Effector memory CD4-positive, alpha-beta T cell (primary cell): ENCODE measurements at places on chromosomes 3 and 15.
A peak's percentile ranks its signal among the peaks of the same experiment; 100 is the strongest.

- no peak overlapping the region for H3K4me3 ChIP-seq
- H3K27ac ChIP-seq, result no peak overlapping the region
Measured at GRCh38 chr3:34312684-34313083, 514.3 kb downstream of the PDCD6IP start.

GRCh38 chr15:33639051-33639450 is 328.3 kb downstream of the RYR3 start:
- no peaks in the 10 kb centered on the region for H3K27me3 ChIP-seq
- DNase-seq, result no peak
- no peak overlapping the region for H3K4me3 ChIP-seq
- H3K27ac ChIP-seq, result no peak overlapping the region
- no peaks in the 10 kb centered on the region for H3K4me1 ChIP-seq

DNA sequence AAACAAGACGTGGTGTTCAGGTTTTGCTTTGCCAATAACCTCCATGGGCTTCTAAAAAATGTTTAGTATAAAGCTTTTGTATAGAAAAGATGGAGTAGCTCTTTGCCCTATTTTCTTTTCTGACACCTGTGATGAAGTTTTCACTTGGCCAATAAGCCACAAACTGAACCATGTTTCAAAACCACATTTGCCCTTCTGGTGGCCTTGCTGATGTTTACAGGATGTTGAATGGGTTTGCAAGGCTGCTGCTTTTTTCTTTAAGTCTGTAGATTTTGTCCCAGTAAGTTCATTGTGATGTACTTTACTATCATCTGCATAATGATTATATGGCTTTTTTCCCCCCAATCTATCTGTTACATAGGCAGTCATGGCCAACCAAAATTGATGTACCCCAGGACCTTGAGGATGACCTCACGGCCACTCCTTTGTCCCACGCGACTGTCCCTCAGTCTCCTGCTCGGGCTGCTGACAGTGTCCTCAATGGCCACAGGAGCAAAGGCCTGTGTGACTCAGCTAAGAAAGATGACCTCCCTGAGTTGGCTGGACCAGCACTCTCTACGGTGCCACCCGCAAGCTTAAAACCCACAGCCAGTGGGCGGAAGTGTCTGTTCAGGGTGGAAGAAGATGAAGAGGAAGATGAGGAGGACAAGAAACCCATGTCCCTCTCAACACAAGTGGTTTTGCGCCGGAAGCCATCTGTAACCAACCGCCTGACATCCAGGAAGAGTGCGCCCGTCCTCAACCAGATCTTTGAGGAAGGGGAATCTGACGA is 60.8 kb downstream of the SNRK start:
- H3K36me3 ChIP-seq, result peaks cover 52% of the 10 kb centered on the region
- DNase-seq, result peak; percentile 37
- H3K27me3 ChIP-seq, result no peaks in the 10 kb centered on the region
- H3K27ac ChIP-seq, result peak overlapping the region; percentile 57

DNA sequence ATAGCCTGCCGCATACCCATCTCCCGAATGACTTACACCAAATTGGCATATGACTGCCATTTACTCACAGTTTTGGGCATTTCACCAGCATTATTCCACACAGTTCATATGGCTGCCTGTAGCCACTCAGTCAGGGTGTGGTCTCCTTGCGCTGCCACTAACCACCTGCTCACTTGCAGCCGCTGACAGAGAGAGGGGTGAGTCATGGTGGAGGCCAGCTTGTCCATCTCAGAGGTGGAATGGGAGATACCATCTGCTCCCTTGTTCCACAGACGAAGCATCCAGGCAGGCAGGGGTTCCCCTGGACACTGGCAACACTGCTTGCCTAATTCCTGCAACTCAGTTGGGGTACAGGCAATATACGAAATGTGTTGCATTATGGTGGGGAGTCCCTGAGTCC is 15.6 kb downstream of the CCRL2 start:
- H3K27ac ChIP-seq, result no peak overlapping the region
- no peak for DNase-seq
- H3K4me1 ChIP-seq, result no peaks in the 10 kb centered on the region
- no peaks in the 10 kb centered on the region for H3K36me3 ChIP-seq
- H3K4me3 ChIP-seq, result no peak overlapping the region

DNA sequence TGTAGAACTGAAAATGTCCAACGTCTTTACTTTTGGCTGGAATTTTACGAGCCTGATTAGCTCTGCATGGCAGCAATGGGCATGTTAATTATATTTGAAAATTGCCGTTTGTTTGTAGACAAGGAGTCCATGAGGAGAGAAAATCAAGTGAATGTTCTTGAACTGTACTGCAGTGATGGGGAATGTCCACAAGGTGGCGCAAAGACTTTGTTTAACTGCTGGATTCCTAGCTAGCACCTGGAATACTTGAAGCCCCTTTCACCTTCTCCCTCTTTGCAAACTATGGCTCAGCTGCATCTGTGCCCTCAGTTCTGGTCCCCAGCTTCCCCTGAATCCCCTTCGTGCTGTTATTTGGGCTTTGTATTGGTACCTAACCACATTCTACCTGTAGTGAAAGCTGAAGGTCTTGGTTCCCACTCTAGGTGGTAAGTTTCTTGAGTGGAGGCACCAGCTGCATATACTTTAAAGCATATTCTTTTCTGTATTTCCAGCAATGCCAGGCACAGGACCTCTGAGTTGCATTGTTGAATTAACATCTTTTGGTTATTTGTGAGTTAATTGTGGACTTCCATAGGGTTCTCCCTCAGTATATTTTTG is 25.3 kb downstream of the EXOG start:
- H3K4me3 ChIP-seq, result no peak overlapping the region
- no peak for DNase-seq
- H3K27ac ChIP-seq, result no peak overlapping the region
- no peaks in the 10 kb centered on the region for H3K27me3 ChIP-seq
- peaks cover 16% of the 10 kb centered on the region for H3K4me1 ChIP-seq

DNA sequence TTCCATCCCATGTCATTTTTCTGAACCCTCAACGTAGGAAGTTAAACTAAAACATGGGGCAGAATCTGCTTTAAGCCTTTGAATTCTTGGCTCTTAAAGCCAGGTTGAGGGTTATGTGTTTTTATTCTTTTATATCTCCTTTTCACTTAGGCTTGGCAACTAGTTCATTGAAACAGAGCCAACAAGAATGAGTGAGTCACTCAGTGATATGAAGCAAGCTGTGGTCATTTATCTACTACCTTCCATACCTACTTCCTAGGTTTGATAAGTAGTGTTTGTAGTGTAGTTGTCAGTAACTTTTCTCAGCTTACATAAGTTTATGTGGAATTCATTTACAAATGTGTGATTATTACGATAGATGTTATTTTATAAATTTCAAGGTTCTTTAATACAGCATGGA is 67.4 kb downstream of the SNRPN start:
- no peak overlapping the region for H3K4me3 ChIP-seq
- no peaks in the 10 kb centered on the region for H3K27me3 ChIP-seq
- DNase-seq, result no peak
- H3K36me3 ChIP-seq, result peaks cover 7% of the 10 kb centered on the region
- no peaks in the 10 kb centered on the region for H3K4me1 ChIP-seq
- H3K27ac ChIP-seq, result no peak overlapping the region

GRCh38 chr3:109072194-109072593 is 45.7 kb downstream of the MORC1 start:
- H3K27me3 ChIP-seq, result no peaks in the 10 kb centered on the region
- DNase-seq, result no peak
- no peaks in the 10 kb centered on the region for H3K4me1 ChIP-seq
- no peak overlapping the region for H3K27ac ChIP-seq

GRCh38 chr3:46143951-46144473 is 64.1 kb downstream of the CCR1 start:
- no peak overlapping the region for H3K27ac ChIP-seq
- H3K4me3 ChIP-seq, result no peak overlapping the region
- no peak for DNase-seq

- H3K36me3 ChIP-seq, result no peaks in the 10 kb centered on the region
- no peak overlapping the region for H3K4me3 ChIP-seq
Measured at GRCh38 chr3:57085211-57085610, 24.7 kb downstream of the SPATA12 start.

DNA sequence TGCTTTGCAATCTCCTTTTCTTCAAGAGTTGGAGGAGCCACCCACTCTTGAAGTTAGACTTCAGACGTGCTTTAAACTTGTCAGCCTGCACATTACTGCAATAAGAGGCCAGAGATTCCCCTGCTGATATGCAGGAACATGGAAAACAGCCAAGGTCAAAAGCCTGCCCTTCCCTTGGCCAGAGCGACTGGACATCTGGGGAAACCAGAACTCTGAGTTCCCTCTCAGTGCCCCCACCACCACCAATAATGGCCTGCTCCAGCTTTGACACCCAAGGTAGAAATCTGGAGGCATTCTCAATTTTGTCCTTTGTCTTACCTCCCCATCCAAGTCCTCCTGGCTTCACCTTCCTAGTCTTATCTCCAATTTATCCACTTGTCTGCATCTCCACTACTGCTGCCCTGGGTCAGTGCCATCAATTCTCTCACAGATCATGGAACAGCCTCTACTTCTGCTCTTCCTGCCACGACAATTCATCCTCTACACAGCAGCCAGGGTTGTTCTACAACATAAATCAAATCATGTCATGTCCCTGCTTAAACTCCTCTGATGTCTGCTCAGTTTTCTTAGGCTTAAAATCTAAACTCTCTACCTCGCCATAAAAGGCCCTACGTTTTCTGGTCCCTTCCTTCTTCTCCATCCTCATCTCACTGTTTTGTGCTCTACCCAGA is 191.6 kb upstream of the WNT5A start:
- no peaks in the 10 kb centered on the region for H3K4me1 ChIP-seq
- DNase-seq, result no peak
- no peak overlapping the region for H3K27ac ChIP-seq
- H3K36me3 ChIP-seq, result no peaks in the 10 kb centered on the region
- H3K4me3 ChIP-seq, result no peak overlapping the region

GRCh38 chr3:195162033-195162669 is 108.8 kb downstream of the XXYLT1 start:
- no peaks in the 10 kb centered on the region for H3K27me3 ChIP-seq
- no peaks in the 10 kb centered on the region for H3K36me3 ChIP-seq
- H3K4me1 ChIP-seq, result no peaks in the 10 kb centered on the region
- DNase-seq, result no peak
- H3K4me3 ChIP-seq, result no peak overlapping the region
- H3K27ac ChIP-seq, result no peak overlapping the region

- H3K27ac ChIP-seq, result no peak overlapping the region
- H3K4me1 ChIP-seq, result no peaks in the 10 kb centered on the region
- no peaks in the 10 kb centered on the region for H3K27me3 ChIP-seq
- peaks cover 42% of the 10 kb centered on the region for H3K36me3 ChIP-seq
Measured at GRCh38 chr15:73583544-73583943, 49.6 kb downstream of the NPTN start.

DNA sequence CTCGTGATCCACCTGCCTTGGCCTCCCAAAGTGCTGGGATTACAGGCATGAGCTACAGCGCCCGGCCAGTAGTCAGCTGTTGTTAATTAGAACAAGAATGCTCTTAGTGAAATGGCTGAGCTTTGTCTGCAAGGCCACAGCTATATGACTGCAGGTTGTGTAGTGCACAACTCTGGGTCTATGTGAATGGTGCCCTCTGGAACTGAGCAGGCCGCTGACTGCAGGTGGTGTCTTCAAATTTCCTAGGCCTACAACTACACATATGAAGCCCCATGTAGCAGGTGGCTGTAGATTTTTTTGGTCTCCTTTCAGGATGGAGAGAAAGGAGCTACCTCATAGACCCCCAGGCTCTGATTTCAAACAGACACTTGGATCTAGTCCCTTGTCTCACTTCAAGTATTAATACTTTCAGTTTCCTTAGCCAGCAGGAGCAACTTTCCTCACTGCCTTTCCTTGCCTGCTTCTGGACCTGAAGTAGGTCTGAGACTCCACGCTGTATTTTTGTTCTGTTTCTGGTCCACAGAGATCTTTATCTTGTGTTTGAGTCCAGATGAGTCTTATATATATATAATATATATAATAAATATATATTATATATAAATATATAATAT is 86.9 kb downstream of the C3orf80 start:
- no peaks in the 10 kb centered on the region for H3K27me3 ChIP-seq
- no peak overlapping the region for H3K27ac ChIP-seq
- H3K4me1 ChIP-seq, result no peaks in the 10 kb centered on the region
- no peak overlapping the region for H3K4me3 ChIP-seq
- DNase-seq, result no peak
- no peaks in the 10 kb centered on the region for H3K36me3 ChIP-seq

- no peak for DNase-seq
- H3K4me1 ChIP-seq, result no peaks in the 10 kb centered on the region
- H3K27me3 ChIP-seq, result no peaks in the 10 kb centered on the region
- no peak overlapping the region for H3K27ac ChIP-seq
- H3K36me3 ChIP-seq, result no peaks in the 10 kb centered on the region
Measured at GRCh38 chr3:127082066-127082465, 99.2 kb downstream of the PLXNA1 start.

DNA sequence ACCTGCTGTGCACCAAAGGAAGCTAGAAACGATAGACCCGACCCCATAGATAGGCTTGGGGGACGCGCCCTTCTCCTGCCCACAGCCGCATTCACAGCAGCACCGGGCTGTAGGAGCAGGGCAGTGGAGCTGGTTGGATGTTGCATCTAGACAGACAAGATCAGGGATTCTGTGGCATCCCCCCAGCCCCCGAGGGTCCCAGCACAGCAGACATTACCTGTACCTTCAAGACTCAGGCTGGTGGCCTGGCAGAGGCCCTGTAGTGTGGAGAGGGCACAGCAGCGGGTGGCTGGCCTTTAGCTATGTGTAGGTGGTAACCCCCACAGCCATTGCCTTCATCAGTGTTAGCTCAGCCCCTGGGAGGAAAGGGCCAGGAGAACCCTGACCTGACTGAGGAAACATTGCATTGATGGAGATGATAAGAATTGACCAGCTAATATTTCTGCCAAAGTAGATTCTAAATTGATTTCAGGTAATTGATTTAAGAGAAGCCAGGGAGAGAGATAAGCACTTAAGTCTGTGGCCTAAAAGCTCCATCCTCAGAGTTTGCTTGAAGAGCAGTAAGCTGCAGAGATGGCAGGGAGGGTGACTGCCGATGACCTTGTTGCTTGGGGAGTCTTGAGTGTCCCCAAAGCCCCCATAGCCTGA is 269.4 kb downstream of the TLE3 start:
- no peaks in the 10 kb centered on the region for H3K4me1 ChIP-seq
- H3K27ac ChIP-seq, result no peak overlapping the region
- no peak overlapping the region for H3K4me3 ChIP-seq
- H3K36me3 ChIP-seq, result no peaks in the 10 kb centered on the region
- no peaks in the 10 kb centered on the region for H3K27me3 ChIP-seq

- H3K36me3 ChIP-seq, result no peaks in the 10 kb centered on the region
- H3K27me3 ChIP-seq, result no peaks in the 10 kb centered on the region
- H3K4me1 ChIP-seq, result no peaks in the 10 kb centered on the region
- H3K4me3 ChIP-seq, result no peak overlapping the region
- DNase-seq, result no peak
Measured at GRCh38 chr3:185460719-185461350, 38.0 kb downstream of the TMEM41A start.

- H3K36me3 ChIP-seq, result no peaks in the 10 kb centered on the region
- no peak overlapping the region for H3K4me3 ChIP-seq
- no peak overlapping the region for H3K27ac ChIP-seq
- DNase-seq, result no peak
- H3K27me3 ChIP-seq, result no peaks in the 10 kb centered on the region
Measured at GRCh38 chr3:94336046-94336753, 273.3 kb downstream of the NSUN3 start.
